ENCODE measurements at places on chromosomes 13 and 19.

- DNase-seq: peak; percentile 29
Observed at GRCh38 chr19:15469513-15470297, 5.4 kb upstream of the RASAL3 start.

DNA sequence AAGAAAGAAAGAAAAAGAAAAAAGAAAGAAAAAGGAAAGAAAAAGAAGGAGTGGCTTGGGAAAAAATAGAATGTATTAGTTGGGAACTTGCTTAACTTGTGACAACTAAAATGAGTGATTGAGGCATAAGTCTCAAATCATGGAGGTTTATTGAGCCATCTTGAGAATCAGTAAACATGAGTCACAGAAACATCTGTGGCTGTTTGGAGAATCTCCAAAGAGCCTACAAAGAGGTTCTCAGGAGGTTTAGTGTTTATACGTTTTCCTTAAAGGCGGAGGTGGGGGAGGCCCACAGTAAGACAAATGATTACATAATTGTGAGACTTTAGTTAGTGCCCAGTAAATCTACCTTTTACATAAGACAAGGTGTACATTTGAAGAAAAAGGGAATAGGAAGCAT is 38.6 kb downstream of the WDR87 start:
- no peak for DNase-seq

- peak; percentile 49 for DNase-seq
Observed at GRCh38 chr19:38433268-38433733, at the start of gene RYR1. Gene RYR1, plus strand, starts transcription at chr19:38433691. Its CDS starts 139 bp downstream, at chr19:38433830.

- no peak for DNase-seq
Observed at GRCh38 chr13:40999416-40999815, 19.7 kb downstream of the ELF1 start.

DNA sequence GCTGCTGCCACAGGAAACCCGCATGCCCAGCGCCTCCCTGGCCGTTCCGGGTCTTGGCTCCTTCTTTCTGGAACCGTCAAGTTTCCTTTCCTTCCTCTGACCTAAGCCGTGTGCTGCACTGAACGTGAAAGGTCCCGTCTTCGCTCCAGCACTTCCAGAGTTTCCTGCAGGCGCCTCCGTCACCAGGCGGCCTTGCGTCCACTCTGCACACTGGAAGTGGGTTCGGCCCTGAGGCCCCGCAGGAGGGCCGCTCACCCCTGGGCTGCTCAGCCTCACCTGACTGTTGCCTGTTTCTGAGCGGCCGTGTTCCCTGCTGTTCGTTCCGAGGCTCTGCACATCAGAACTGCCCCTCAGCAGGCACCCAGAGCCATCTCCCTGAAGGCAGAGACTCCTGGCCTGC is 12.3 kb upstream of the MEX3D start:
- DNase-seq: no peak

- DNase-seq: no peak
Observed at GRCh38 chr19:29665826-29666577, 741 bp downstream of the PLEKHF1 start.

- no peak for DNase-seq
Observed at GRCh38 chr13:45109102-45109720, 11.1 kb upstream of the GTF2F2 start.

GRCh38 chr13:100148422-100148821 is 59.5 kb downstream of the PCCA start:
- no peak for DNase-seq

GRCh38 chr19:31144075-31144870 is 205.0 kb downstream of the TSHZ3 start:
- DNase-seq: no peak

GRCh38 chr19:43414554-43414953 is at the start of gene TEX101:
Gene TEX101, plus strand, starts transcription at chr19:43414890. Its CDS starts 1,030 bp downstream, at chr19:43415920.
- DNase-seq: no peak

DNA sequence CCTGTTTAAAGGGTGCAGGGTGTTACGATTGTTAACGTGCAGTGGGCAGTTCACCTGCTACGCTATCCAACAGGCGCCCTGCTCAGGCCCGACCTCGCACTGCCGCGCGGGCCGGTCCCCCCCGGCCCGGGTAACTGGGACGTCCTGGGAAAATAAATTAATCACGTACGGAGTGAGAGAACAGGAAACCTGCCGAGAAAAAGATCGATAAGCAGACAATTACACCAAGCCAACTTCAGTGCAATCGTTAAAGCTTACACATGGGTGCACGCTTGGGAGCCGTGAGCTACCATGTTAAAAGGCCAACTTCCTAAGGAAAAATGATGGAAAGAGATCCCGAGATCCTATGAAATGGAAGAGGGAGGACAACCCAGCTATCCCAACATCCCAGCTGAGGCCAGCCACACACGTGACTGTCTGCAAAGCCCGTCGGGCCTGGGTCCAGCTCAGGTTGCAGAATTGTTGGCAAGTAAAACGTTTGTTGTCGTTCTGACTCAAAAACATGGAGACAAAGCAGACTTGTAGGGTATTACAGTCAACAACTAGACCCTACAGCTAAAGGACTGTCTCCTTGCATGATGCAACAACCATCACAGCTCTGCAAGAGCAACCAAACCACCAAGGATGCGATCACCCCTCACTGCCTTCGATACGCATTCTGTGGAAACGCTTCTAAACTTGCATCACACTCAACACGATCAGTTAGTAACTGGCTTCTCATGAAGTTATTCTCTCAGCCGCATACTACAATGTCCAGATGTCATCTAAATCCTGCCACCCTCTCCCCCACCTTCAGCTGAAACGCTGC is 741 bp upstream of the TUBGCP3 start:
- no peak for DNase-seq

- DNase-seq: no peak
Observed at GRCh38 chr19:51470966-51471365, 7.4 kb upstream of the CEACAM18 start.

GRCh38 chr13:79382545-79383275 is 23.3 kb downstream of the RBM26 start:
- DNase-seq: peak; percentile 27

GRCh38 chr19:17570791-17571190 is 15.3 kb downstream of the COLGALT1 start:
- no peak for DNase-seq

GRCh38 chr19:52961981-52962380 is 700 bp downstream of the ZNF816 start:
- no peak for DNase-seq

DNA sequence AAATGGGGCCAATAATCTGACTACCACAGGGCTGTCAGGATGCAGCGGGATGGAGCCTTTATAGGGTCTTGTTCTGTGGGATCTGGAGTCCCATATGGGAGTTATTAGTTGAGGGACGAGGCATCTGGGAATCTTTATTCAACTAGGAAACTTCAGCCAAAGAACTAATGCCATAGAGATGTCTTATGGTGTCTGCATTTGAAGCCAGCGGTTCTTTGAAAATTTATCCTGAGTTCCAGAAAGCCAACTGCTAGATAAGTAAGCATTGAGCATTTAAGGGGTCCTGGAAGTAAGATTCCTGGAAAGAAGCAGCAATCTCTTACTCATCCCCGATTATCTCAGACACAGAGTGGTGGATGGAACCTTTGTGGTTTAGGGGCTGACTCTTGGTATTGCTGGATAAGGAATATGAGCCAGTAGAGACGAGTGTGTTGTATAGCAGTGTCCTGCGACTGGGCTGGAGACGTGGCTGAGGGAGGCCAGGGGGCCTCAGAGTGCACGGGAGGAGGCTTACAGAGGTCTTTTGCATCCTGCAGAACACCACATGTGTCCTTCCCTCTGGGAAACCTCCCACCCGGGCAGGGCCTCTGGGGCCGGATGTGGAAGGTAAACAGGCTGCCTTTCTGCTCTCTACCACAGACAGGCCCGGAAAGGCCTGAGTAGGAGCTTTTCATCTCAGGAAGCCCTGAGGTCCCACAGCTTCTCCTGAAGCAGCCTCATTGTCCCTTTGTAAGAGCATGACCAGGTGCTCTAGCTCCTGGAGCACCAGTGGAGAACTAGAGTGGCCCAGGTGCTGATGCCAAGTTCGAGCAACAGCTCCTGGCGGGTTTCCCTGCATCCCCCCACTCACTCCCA is 28.8 kb downstream of the ACTN4 start:
- no peak for DNase-seq

DNA sequence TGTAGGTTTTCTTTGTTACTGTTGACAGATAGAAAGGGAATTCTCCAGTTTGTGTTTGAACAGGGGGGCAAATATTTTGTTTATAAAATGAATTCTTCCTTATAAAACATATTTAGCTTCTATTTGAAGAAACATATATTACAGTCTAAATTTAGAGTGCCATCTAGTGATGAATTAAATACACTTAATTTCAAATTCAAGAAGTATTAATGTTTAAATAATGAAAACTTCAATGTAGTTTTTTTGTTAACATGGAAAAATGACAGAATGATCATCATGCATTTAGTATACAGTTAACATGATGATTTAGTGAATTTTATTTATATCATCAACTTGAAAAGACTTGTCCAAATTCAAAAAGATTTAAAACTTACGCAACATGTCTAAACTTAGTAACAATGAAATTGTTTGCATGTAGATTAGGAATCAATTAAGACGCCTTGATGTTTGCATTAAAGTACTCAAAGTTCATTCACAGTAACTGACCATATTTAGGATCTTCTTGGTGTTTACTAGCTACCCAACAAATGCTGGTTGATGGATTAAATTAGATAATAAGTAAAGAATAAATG is 765.9 kb upstream of the SLITRK1 start:
- DNase-seq: no peak

DNA sequence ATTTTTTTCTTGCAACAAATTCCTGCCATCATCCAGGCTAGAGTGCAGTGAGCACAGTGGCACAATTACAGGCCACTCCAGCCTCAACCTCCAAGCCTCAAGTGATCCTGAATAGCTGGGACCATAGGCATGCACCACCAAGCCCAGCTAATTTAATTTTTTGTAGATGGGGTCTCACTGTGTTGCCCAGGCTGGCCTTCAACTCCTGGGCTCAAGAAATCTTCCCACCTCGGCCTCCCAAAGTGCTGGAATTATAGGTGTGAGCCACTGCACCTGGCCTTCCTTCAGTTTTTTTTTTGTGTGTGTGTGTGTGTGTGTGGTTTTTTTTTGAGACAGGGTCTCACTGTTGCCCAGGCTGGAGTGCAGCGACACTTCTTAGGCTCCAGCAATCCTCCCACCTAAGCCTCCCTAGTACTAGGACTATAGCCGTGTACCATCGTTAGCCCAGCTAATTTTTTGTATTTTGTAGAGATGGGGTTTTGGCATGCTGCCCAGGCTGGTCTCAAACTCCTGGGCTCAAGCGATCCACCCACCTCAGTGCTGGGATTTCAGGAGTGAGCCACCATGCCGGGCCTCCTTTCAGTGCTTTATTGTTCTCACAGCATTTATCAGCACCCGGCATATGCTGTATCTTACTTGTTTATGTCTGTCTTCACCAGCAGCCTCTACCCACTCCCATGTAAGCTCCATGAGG is 5.9 kb upstream of the SRRM5 start:
- DNase-seq: no peak

- DNase-seq: no peak
Observed at GRCh38 chr13:107289540-107289939, 721.6 kb upstream of the ARGLU1 start.
